A549 treated with dexamethasone at 1 μM for 4 hours (cell line): ENCODE measurements at places on chromosomes 2 and 18. TPM values are rescaled to one million over a fixed set of nuclear protein-coding genes. Genes with fewer than 3 reads are reported as not detected.

Gene ABCG5
- 0.03 TPM in 1 of 5 replicates, not detected in the others for total RNA-seq

Gene M1AP
- not detected in 5 replicates for total RNA-seq

Gene GPR17
- 0.06 to 0.08 TPM (median 0.07 TPM) in 3 of 5 replicates, not detected in the others for total RNA-seq

Gene RAB27B
- 11.1 to 16.8 TPM (median 15.3 TPM) in 5 replicates for total RNA-seq
